RPMI7951 (cell line): ENCODE measurements at places on chromosomes 12 and 14.

DNA sequence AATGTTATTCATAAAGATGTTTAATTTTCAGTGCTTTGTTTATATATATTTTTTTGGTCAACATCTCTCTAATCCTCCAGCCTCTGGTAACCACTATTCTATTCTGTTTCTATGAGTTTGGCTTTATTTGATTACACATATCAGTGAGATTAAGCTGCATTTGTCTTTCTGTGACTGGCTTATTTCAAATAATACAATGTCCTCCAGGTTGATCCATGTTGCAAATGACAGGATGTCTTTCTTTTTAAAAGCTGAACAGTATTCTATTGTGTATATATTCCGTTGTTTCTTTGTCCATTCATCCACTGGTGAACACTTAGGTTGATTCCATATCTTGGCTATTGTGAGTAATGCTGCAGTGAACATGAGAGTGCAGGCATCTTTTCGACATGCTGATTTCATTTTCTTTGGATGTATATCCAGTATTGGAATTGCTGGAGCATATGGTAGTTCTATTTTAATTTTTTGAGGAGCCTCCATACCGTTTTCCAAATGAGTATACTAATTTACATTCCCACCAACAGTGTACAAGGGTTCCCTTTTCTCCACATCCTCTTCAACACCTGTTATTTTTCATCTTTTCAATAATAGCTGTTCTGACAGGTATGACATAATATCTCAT, 142.4 kb downstream of the PRKCH start:
- DNase-seq: no peak

DNA sequence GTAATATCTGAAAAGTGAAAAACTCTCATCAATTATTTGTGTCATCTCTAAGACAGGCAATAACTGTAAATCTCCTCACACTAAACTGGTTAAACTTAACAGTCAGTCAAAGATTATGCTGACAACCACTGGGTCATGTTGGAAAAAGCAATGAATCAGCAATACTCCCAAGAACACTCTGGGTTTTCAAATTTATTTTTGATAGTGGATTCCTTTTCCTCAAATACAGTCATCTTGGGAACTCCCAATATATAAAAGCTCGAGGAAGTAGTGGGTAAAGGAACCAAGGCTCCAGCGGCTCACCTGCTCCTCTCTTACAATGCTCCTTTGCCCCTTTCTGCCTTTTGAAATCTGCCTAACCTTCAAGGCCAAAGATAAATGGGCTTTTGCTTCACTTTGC, 70.0 kb downstream of the ARMH4 start:
- peak; percentile 3 for DNase-seq

- no peak for DNase-seq
Observed at GRCh38 chr12:126437934-126438333, 1372.7 kb downstream of the AACS start.

DNA sequence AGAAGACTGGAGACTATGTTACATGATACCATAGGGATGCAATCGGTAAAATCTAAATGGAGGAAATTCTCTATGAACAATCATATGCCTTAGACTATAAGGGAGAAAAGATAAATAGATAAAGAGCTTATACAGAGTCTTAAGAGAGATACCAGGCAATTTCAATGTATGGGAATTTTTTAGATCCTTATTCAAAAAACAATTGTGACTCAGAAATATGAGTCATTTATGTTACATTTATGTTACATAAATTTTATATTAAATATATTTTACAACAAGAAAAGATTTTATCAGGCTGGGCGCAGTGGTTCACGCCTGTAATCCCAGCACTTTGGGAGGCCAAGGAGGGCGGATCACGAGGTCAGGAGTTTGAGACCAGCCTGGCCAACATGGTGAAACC, 36.5 kb upstream of the PSMA6 start:
- DNase-seq: no peak

DNA sequence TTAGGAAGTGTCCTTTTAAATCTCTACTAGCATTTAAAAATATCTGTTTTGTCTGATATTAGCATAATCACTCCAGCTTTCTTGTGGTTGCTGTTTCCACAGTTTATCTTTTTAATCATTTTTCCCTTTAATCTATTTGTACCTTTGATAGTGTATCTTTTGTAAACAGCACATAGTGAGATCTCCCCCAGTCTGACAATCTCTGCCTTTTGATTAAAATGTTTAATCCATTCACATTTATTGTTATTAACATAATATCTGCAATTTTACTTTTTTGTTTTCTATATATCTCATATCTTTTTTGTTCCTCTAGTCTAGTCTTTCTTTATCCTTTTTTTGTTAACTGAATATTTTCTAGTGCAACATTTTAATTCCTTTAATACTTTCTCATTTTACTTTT, 104.2 kb downstream of the RPS6KA5 start:
- no peak for DNase-seq

DNA sequence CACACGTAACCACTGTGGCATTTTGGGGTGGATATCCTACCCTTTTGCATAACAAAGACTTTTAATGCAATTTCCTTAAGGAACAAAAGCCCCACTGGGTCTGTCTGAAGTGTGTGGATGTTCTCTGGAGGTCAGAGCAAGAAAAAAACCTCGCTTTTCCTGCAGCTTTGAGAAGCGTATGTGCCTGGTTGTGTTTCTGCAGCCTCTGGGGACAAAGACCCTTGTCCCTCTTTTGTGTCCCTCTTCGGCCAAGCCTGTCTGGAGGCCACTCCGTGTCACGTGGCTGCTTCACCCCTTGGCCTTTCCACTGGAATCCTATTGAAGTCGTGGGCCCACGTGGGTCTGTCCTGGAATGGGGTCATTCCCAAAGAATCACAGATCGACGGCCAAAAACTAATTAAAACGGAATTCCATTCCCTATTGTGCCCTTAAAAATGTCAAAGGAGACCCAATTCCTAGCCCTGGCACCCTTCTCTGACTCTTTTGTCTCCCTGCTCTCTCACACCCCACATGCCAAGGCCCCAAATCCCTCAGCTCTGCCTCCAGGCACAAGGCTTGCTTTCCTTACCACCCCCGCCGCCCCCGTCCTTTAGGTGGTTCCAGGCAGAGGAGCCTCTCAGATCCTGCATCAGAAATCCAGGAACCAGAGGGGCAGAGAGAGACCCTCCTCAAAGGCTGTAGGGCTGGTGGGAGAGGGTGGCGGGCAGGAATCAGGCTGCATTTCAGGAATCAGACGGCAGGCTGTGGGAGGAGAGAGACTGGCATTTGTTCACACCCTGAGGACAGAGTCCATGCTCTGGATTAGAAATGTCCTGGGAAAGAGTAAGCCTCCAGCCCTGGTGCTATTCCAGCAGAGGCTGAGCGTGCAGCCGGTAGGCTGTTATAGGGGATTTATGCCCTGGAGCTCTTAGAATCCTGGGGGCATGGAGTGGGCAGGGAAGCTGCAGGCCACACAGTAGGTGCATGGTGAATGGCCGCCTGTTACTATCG, 12.6 kb upstream of the CYP46A1 start:
- no peak for DNase-seq

- no peak for DNase-seq
Observed at GRCh38 chr14:101198398-101199027, 295.0 kb upstream of the RTL1 start.

GRCh38 chr12:29625359-29625953, 128.0 kb upstream of the OVCH1 start:
- no peak for DNase-seq
